ENCODE measurements at places on chromosomes 2 and 18.

DNA sequence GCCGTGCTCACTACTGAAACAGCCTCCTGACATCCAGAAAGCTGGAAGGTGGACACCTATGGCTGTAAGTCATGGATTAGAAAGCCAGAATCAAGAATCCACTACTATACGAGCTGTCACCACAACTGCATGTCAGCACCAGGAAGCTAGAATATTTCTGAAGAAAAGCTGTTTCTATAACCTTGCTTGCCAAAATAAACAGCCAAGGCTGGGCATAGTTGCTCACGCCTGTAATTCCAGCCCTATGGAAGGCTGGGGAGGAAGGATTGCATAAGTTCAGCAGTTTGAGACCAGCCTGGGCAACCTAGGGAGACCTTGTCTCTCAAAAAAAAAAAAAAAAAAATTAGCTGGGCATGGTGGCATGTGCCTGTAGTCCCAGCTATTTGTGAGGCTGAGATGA lies 96.3 kb upstream of the GAREM1 start:
- DNase-seq: no peak

DNA sequence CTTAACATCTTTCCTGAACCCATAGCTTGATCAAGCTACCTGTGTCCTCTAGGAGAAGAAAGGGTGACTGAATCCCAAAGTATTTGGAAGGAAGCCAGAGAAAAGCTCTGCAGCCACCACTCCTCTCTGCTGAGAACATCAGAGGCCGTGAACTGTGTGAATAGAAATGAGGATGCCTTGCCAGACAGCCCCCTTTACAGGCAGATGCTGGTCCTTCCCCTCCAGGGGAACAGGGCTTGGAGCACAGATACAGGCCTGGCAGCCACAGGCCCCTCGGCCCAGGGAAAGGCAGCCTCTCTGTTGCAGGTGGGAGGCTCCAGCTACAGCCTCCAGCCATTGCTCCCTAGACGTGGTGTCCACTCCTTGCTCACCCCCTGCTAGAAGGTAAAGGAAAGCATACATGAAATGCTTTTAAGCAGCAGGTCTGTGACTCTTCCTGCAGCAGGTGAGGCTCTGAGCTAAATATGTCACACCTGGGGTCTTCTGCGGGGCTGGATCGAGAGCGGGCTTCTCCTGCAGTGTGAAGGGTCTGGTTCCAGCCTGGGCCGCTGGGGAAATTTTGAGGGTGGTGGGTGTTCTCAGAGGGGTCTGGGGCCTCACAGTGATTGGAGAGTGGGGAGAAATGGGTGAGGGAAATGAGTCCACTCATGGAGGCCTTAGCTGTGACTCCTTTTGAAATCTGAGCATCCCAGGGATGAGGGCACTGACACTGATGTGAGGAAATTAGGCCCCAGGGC lies 234.0 kb downstream of the KLHL29 start:
- DNase-seq: peak; percentile 12

- peak; percentile 62 for DNase-seq
These were observed 25.4 kb upstream of the TANK start for GRCh38 chr2:161134547-161135518.

DNA sequence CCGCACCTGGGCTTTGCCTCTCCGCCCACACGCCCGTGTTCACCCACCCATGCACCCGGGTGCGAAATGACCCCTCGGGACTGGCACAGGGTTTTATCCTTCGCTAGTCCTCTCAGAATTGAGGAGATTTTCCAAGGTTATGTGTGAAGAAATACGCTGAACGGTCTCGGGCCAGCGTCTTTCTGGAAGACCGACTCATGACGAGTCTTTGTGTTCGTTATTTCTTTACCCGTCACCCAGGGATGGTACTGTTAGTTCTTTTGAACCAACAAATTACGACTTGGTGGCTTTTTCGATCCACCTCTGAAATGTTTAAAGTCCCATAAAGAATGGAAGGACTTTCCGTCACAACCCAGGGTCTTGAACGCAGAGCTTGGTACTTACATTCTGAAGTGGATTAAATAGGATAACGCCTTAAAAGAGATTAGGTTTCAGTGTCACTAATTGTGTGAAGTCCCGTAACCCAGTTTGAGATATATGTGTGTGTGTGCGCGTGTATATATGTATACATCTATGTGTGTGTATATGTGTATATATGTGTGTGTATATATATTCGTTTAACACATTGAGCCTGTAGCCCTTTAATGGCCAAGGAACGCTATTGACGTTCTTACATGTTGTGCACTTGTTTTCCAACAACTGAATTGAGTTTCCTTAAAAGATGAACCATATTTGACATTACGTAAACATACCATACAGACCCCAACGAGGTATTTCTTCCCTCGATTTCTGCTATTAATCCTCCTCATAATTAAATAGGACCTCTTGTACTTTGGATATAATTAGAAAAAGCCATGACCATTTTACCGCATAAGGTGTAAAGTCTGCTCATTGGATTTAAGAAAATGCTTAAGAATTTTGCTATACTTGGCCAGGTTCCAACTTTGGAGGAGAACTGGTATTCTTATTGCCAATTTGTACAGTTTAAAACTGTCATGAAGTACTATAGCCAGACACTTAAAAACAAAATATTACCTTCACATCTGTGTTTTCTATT lies 889 bp downstream of the ZC3H15 start:
- peak; percentile 50 for DNase-seq

- no peak for DNase-seq
These were observed 24.9 kb downstream of the FHOD3 start for GRCh38 chr18:36322408-36322728.

DNA sequence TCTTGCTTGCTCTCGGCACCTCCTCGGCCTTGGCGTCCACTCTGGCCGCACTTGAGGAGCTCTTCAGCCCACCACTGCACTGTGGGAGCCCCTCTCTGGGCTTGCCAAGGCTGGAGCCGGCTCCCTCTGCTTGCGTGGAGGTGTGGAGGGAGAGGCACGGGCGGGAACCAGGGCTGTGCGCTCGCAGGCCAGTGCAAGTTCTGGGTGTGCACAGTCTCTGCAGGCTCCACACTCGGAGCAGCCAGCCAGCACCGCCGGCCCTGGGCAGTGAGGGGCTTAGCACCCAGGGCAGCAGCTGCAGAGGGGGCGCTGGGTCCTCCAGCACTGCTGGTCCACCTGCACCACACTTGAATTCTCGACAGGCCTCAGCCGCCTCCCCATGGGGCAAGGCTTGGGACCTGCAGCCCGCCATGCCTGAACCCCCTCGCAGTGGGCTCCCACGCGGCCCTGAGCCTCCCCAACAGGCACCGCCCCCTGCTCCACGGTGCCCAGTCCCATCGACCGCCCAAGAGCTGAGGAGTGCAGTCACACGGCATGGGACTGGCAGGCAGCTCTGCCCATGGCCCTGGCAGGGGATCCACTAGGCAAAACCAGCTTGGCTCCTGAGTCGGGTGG lies 411.2 kb upstream of the CHAC2 start:
- no peak for DNase-seq

DNA sequence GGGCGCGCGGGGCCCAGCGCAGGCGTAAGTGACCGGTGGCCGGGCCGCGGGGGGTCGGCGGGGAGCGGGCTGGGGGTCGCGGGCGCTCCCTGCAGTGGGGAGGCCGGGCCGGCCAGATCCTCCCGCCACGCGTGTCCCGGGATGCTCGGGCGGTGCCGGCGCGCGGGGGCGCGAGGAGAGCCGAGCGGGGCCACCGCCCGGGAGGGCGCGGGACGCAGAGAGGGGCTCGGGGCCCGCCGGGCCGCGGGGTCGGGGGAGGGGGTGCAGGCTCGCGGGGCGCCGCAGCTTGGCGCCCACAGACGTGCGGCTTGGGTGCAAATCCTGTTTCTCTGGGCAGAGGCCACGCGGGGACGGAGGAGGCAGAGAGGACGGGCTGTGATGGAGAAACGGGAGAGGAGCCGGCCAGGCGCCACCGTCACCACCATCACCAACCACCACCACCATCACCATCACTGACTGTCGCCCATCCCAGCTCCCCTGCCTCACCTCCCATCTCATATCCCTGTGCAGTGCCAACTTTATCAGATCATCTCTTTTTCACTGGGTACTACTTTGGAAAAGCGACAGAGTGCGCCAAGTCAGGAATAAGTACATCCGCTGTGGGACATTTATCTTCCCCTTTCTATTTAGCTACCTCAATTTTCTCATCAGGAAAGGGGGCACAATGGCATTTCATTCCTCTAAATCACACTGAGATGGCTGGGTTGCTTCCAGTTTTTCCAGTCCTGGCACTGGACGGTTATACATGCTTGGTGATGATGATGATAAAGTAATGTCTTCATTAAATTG lies 97.2 kb upstream of the GPR45 start:
- no peak for DNase-seq

GRCh38 chr18:46080156-46080555 lies 8.1 kb upstream of the PSTPIP2 start:
- no peak for DNase-seq
